ENCODE measurements at places on chromosomes 2 and 18. TPM values are rescaled to one million over a fixed set of nuclear protein-coding genes. Genes with fewer than 3 reads are reported as not detected.

Gene HMSD
- 1.1 TPM for polyA plus RNA-seq

Gene PARD3B
- 33.2 TPM for polyA plus RNA-seq

Gene DIS3L2
- 38.2 TPM for polyA plus RNA-seq

Gene AMER3
- not detected for polyA plus RNA-seq

Gene NEB
- 13.2 TPM for polyA plus RNA-seq

Gene MCM6
- polyA plus RNA-seq, result 64.5 TPM

Gene BOD1L2
- not detected for polyA plus RNA-seq

Gene ITPRIPL1
- polyA plus RNA-seq, result 4.5 TPM

Gene ONECUT2
- 0.13 TPM for polyA plus RNA-seq

Gene OSR1
- polyA plus RNA-seq, result 4.4 TPM

Gene GPR35
- polyA plus RNA-seq, result 1.8 TPM

Gene AKAIN1
- not detected for polyA plus RNA-seq

Gene VAMP5
- polyA plus RNA-seq, result 46.1 TPM

Gene TWSG1
- 67.0 TPM for polyA plus RNA-seq

Gene TMEM163
- polyA plus RNA-seq, result 1.6 TPM

Gene RAMP1
- polyA plus RNA-seq, result 5.0 TPM

Gene TMEFF2
- 7.9 TPM for polyA plus RNA-seq

Gene PJVK
- 19.3 TPM for polyA plus RNA-seq

Gene SERPINB11
- not detected for polyA plus RNA-seq

Gene ALK
- 0.22 TPM for polyA plus RNA-seq

Gene ARL6IP6
- 57.1 TPM for polyA plus RNA-seq

- DNase-seq, result no peak
Observed at GRCh38 chr2:227397562-227397961, 9.8 kb upstream of the SCYGR1 start.

DNA sequence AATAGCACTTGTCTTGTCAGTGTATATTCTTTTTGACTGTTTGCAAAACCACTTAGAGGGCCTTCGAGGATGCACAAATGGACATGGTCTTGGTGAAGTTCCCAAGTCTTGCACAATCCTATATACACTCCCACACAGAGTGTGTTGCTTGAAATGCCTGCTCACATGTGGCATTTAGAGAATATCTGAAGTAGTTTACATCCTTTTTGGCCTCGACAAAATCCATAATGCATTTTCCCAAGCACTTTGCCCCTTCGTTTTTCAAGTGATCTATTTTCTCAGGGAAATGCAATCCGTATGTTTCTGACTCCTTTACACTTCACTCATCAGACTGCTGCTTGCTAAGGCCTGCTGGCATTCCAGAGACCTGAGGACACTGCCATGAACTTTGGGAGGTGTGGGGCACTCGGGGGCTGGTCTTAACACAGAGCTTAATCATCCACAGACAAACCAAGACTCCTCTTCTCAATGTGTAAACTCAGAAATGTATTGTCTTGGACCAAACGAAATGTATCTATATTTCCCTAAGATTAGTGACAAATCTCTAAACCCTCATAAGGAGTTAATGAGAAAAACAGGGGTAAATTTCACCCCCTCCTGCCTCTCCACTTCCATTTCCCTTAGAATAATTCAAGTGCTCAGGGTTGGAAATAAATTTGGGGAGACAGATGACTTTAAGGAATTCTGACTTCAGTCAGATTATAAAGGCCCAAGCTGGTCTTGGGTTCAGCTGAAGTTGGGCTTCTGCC lies 219.3 kb upstream of the APCDD1 start:
- DNase-seq, result no peak

DNA sequence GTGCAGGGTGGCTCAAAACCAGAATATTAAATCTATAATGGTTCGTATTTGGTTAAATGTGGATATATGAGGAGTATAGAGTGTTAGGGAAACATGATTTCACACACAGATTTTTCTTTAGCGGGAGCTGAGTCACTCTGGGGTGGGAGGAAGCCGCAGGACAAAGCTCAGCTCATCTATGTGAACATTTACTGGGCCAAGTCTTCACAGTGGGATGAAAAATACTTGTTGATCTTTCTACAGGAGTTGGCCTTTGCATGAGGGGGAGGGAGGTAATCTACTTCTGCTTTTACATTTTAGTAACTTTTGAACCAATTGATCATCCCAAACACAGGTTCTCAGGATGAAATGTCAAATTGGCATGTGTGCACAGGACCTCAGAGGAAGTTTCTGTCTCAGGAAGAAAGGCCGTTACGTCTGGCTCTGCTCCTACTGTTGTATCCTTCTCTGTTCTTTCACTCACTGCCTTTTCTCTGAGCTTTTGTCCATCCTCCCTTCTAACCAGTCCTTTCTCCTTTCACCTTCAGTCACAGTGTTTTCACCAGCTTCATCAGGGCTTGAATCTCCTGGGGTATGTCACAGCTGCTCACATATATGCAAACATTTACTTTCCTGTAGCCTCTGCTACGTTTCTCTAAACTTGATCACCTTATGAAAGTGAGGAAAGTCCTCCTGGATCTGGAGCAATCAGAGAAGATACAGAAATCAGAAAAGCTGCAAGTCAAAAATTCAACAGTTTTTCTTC lies 943.3 kb upstream of the FANCL start:
- DNase-seq, result no peak

GRCh38 chr2:30179536-30179935 lies 32.7 kb downstream of the YPEL5 start:
- no peak for DNase-seq

DNA sequence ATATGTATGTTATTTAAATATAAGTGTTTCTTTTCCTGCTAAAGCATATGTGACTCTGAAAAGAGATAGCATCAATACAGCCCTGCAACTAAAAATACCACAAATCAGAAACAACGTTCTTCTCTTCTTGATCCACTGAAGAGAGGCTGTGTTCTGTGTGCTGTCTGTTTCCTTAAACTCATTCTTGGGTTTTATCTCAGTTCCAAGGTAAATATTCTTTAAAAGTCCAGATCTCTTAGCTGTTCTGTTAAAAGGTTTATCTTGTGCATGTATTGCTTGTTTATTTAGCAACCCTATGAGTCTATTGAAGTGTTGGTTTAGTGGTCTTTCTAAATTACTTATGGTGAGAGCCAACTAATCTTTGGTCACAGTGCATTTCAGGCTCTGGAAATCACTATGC lies 173.3 kb upstream of the NT5C1B start:
- no peak for DNase-seq

DNA sequence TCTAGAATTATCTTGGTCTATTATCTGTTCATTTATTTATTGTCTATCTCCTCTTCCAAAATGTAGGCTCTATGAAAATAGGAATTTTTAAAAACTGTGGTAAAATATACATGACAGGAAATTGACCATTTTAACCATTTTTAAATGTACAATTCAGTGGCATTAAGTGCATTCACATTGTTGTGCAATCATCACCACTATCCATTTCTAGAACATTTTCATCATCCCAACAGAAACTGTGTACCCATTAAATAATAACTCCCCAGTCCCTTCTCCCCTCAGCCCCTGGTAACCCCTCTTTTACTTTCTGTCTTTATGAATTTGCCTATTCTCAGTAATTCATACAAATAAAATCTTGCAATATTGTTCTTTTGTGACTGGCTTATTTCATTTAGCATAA lies 71.1 kb upstream of the LCLAT1 start:
- DNase-seq, result no peak

DNA sequence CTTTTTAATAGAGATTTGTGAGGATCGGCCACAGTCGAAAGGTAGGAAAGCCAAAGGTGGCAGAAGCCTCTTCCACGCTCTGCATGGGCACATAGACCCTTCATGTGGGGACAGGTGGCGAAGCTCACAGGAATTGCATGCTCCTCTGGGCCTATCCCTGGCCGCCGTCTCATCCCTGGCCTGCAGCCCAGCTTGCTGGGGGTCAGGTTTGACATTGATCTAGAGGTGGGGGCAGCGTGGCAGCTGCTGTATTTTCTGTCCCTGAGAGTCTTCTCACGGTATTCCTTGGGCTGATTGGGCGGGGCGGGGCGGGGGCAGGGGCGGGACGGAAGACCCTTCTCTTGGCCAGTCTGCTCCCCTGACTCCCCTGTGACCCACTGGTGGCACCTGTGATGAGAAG lies 48.9 kb downstream of the STK25 start:
- DNase-seq, result no peak

- DNase-seq, result no peak
Observed at GRCh38 chr2:80167284-80167808, 137.2 kb downstream of the LRRTM1 start.

GRCh38 chr2:227256605-227257004 lies 68.4 kb upstream of the MFF start:
- no peak for DNase-seq

GRCh38 chr2:96756788-96757476 lies 3.8 kb upstream of the CNNM4 start:
- DNase-seq, result no peak

- no peak for DNase-seq
Observed at GRCh38 chr18:66707473-66707872, 103.6 kb upstream of the CDH19 start.

GRCh38 chr2:157735532-157735931 lies 106.9 kb upstream of the ACVR1C start:
- no peak for DNase-seq

GRCh38 chr2:40282428-40282827 lies 169.5 kb downstream of the SLC8A1 start:
- no peak for DNase-seq

- peak; percentile 80 for DNase-seq
Observed at GRCh38 chr18:32803568-32803967, 30.7 kb upstream of the KLHL14 start.

DNA sequence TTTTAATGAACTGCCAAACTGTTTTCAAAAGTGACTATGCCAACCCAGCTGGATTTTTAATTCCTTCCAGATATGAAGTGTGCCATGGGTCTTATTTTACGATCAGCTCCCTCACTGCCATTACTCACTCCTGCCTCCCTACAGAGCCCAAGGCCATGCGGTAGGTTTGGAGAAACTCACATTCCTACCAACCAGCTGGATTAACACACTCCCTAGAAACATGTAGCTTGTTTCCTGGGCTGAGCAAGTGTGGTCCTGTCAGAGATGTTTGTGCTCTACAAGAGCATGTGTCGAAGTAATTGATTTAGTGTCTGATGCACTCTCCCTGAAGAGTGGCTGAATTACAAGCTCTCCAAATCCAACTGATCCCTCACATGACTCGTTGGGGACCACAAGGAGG lies 82.5 kb downstream of the SPP2 start:
- DNase-seq, result no peak

DNA sequence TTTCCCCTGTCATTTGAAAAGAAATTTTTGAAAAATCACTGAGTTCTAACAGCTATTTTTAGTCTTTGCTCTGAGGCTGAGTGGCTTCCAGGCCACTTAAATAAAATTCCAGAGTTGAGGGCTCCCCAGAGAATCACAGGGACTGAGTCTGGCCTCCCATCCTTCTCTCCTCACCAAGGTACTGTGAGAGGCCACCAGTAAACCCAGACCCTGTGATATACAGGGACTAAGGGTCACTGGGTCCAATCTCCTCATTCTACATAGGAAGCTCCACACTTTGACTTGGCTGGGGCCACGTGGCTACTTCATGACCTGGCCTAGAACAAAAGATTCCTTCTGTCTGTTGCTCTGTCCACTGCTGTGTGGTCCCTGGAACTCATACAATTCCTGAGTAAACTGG lies 123.2 kb upstream of the CDCA7 start:
- no peak for DNase-seq

GRCh38 chr2:167480986-167481309 lies 592.7 kb downstream of the XIRP2 start:
- no peak for DNase-seq

DNA sequence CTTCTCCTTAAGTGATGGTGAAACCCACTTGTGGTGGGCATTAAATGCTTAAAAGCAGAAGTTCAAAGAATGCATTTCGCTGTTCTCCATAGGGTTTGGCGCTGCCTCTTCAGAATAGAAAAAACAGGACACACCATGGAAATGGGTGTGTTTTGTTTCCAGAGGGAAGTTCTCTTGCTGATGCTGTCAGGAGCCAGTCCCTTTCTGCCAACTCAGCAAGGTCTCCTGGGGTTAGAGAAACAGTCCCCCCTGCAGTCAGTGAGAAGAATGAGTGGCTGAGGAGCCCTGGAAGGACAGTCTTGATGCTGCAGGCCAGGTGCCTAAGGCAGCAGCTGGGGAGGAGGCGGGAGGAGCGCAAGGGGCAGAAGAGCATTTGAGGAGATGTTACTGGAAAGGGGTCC lies 37.8 kb upstream of the ASAP2 start:
- DNase-seq, result no peak

- no peak for DNase-seq
Observed at GRCh38 chr2:15869871-15870270, 70.5 kb upstream of the MYCN start.

DNA sequence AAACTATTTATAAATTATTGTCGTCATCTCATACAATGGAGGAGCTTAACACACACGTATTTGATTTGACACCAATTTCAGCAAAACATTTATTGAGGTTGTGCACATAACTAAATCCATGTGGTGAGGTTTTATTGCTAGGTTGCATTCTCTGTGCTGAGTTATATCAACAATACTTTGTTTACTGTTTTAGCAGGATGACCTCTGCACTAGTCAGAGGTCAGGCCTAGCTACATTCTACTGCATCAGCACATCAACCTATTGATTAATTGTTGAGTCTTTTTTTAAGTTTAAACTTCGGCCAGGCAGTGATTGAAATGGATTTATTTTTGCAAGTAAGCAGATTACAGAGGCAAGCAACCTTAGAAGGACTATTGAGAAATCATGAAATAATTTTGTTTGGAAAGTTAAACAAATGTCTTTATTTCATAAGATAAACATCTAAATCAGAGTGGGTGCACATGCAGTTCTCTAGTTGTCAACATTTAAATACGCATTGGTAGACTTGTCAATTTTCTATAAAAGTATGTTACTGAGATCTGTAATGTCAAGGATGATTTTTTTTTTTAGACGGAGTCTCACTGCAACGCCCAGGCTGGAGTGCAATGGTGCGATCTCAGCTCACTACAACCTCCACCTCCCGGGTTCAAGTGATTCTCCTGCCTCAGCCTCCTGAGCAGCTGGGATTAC lies 75.2 kb upstream of the CD28 start:
- DNase-seq, result no peak

- no peak for DNase-seq
Observed at GRCh38 chr18:9380101-9380500, 45.5 kb downstream of the TWSG1 start.

- DNase-seq, result no peak
Observed at GRCh38 chr2:70988726-70989648, 5.7 kb downstream of the TEX261 start.

GRCh38 chr2:102753563-102754159 lies 8.2 kb upstream of the TMEM182 start:
- DNase-seq, result peak; percentile 22

DNA sequence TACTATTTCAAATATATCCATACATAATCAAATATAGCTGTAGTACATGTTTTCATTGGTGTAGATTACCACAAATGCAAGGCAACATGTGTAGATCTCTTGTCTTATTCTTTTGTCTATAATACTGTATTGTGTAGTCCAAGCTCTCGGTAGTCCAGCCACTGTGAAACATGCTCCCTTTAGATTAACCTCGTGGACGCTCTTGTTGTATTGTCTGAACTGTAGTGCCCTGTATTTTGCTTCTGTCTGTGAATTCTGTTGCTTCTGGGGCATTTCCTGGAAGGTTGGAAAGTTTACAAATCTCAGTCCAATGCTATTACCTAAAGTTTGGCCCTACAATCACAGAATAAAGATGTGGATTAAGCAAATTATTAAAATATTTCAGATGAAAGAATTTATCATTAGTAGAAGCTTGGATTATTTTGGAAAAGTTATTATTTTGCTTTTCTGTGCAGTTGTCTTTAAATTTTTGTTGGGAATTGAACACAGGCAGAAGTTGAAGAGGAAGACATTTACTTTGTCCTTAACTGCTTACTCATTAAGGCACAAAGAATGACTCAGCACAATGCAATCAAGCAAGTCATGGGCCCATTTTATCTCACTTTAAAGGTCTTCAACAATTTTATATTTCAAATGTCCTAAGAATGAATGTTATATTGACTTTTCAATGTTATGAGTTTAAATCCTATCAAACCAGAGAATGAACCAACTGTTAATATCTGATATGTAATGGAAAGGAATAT lies 103.4 kb upstream of the CAVIN2 start:
- no peak for DNase-seq
